ENCODE measurements at places on chromosomes 3 and 15. TPM values are rescaled to one million over a fixed set of nuclear protein-coding genes. Genes with fewer than 3 reads are reported as not detected.

- DNase-seq, result no peak
Measured at GRCh38 chr15:80509800-80510199, 105.6 kb downstream of the ARNT2 start.

DNA sequence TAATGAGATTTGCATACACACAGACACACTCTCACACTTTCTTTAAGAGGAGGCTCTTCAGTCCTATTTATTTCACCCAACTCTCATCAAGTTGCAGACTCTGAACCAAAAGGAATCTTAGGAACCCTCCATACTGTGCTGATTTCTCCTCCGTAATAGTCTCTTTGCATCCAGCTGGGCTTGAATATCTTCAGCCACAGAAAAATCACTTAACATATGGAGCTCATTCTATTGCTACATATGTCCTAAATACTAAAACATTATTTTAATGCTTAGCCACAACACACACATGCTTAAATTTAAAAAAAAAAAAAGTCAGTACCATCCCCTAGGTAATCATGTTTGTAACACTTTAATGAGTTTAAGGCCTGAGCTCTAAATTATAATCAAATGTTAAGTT is 287.5 kb upstream of the CNTN6 start:
- DNase-seq, result no peak

GRCh38 chr3:18215639-18216038 is 209.5 kb downstream of the SATB1 start:
- DNase-seq, result no peak

DNA sequence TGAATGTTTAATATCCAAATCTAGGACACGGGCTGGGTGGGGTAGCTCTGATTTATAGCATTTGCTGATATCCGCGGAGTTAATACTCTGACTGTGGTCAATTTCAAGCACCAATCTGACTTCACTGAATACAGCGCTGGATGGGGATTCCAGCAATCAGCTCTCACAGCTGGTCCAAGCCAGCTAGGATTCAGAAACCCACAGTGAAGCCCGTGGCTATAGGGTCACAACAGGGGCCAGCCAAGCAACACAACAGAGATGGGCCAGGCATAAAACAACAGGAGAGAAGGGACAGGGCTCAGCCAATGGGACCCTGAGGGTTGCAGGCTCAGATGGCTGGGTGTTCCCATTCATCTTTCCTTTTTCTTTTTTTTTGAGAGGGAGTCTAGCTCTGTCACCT is 5.4 kb upstream of the LMAN1L start:
- no peak for DNase-seq

DNA sequence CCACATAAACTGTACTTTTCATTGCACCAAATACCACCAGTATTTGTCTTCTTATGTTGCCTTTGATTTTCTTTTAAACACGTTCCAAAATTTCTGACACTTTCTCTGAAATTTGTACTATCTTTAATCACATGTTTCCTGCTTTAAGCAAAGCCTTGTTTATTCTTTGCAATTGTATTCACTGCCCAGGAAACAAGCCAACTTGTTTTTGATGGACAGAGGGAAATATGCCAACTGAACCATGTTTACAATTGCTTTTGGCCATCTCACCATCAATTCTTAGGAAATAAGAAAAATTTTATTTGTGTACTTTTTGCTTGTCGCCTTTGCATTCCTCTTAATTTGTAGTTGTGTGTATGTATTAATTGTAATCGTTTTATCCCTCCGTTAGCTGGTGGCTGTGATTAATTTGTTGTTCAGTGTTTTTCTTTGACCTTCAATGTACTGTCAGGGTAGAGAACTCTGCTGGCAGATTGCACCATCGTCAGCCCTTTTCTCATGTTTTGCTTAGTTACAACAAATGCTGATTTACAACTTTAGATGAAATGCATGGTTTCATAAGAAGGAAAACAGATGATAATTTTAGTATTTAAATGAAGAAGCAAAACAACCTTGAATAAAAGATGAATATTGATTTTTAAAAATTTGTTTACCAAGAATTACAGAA is 19.4 kb upstream of the FEZF2 start:
- DNase-seq, result no peak

DNA sequence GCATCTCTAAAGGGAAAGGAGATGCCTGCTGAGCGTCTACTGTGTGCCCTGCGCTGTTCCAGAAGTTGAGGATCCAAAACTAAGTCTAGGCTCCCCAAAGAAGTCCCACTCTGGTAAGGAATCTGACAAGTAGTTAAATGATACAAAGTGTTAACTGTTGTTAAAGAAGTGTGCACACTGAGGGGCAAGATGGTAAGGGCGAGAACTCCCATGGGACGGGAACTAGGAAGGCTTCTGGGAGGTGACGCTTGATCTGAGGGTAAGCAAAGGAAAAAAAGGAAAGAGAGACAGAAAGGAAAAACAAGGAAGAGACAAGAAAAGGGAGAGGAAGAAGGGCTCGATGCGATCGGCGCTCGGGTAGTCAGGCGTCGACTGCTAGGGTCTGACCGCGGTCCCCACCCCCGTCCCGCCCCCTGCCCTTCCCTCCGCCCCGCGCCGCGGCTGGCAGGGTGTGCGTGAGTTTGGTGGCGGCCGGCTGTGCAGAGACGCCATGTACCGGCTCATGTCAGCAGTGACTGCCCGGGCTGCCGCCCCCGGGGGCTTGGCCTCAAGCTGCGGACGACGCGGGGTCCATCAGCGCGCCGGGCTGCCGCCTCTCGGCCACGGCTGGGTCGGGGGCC is at the start of gene LACTB:
Gene LACTB, plus strand, starts transcription at position 480 of the 620 bp plus-strand sequence. Its CDS starts 11 bp downstream, at position 491.
- DNase-seq, result peak; percentile 88

DNA sequence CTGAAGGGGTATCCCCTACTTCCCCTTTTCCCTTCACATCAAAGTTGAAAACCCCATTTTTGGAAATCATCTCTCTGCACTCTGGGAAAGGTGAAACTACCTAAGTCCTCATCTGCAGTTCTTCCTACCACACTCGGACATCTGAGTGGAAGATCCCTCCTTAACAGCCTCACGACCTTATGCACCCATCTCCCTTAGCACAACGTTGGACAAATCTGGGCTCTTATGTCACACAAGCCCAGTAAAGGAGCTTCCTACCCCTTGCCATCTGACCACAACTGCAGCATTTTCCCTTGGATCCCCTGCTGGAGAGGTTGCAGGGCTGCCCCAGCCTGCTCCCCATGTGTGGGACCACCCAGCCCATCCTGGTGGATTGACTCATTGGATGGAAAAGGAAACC is 252.1 kb upstream of the ST8SIA2 start:
- no peak for DNase-seq

GRCh38 chr15:86439614-86440013 is 359.9 kb downstream of the AGBL1 start:
- DNase-seq, result no peak

DNA sequence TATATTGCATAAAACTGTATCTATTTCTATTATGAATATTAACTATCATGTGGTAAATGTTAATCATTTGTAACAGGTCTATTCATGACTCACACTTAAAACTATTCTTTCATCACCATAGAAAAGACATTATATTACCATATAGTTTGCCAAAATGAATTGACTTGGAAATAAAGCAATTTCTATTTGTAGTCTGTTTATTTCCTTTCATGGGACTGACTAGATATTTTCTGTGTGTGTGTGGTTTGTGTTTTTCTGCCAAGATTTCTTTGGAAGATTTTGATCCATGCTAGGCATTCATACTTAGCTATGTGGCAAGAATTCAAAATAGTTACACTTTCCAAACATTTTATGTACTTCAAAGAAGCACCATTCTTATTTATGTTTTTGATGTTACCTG is 522.5 kb upstream of the AGTR1 start:
- DNase-seq, result no peak

GRCh38 chr3:105353485-105354161 is 13.1 kb upstream of the ALCAM start:
- DNase-seq, result peak; percentile 24

- no peak for DNase-seq
Measured at GRCh38 chr3:129393271-129393670, 35.2 kb downstream of the EFCAB12 start.

DNA sequence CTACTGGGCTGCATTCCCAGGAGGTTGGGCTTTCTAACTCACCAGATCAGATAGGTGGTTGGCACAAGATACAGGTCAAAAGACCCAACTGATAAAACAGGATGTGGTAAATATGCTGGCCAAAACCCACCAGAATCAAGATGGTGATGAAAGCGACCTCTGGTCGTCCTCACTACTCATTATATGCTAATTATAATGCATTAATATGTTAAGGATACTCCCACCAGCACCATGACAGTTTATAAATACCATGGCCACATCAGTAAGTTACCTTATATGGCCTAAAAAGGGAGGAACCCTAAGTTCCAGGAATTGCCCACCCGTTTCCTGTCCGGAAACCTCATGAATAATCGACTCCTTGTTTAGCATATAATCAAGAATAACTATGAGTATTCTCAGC is 31.6 kb downstream of the CFAP44 start:
- DNase-seq, result no peak

DNA sequence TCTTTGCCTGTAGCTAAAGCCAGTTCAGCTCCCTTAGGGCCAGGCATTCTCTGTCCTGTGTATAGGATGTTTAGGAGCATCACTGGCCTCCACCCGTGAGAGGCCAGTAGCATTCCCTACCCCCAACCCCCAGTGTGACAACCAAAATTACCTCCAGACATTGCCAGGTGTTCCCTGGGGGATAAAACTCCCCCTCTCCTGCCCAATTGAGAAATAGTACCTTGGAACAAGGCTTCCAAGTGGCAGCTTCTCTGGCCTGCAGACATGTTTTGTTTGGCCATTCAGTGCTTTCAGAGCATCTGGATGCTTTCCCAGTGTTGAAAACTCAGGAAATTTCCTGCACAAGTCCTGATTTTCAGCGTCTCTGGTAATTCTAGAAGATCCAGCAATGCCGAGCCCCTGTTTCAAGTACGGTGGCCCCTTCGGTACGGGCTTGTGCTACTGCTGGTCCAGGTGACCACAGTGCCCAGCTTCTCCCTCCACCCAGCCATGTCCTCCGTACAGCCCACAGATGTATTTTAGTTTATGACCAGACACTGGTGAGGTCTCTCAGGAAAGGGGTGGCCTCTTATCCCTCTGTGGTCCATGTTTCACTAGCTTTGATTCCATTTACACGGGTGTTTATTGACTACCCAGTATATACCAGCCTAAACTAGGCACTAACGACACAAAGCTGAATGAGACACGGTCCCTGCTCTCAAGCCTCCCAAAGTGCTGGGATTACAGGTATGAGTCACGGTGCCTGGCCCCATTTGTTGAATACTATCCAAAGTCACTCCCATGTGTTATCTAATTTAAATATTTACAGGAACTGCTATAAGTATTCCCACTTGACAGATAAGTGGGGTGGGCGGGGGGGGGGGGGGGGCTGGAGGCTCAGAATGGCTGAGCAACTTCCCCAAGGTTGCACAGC is 125.4 kb upstream of the RAD18 start:
- peak; percentile 38 for DNase-seq

GRCh38 chr3:20054549-20054987 is 14.3 kb downstream of the KAT2B start:
- peak; percentile 83 for DNase-seq

- no peak for DNase-seq
Measured at GRCh38 chr3:23518441-23518840, 287.3 kb upstream of the UBE2E1 start.

DNA sequence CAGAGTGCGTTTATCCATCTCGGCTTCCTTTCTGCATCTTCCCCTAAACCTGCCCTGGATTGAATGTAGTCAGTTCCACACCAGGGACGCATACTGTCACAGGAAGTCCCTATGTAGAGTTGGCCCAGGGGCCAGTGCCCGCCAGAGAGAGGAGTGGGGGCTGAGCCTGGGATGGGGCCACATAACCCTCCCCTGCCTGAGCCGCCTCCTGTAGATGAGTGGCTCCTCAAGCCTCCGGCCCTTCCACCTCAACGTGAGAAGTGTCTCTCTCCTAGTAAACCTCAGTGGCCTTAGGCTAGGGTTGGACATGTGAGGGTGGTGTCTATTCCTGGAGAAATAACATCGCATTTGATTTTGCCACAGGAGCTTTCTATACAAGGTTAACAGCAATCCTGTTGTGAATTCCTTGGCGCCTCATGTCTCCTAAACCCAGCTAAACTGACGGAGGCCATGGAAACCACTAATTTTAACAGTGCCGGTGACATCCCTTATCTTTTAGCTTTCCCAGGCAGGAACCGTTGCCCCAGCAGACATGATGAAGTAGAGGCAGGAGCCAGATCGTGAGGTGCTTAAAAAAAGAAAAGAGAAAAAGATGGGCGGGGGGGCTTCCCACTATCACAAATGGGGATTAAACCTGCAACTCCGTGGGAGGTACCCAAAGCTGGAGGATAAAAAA is 171.1 kb downstream of the CHDH start:
- no peak for DNase-seq

- no peak for DNase-seq
Measured at GRCh38 chr3:49327485-49327884, 12.4 kb downstream of the USP4 start.

GRCh38 chr15:101242160-101242998 is 9.5 kb downstream of the CHSY1 start:
- DNase-seq, result no peak

- no peak for DNase-seq
Measured at GRCh38 chr15:38129531-38130204, 123.0 kb upstream of the SPRED1 start.

CTXND1 gene
- not detected for total RNA-seq

ADAMTS9 gene
- total RNA-seq, result 63.3 TPM

GOLGA8T gene
- total RNA-seq, result not detected

NR2E3 gene
- 0.83 TPM for total RNA-seq

TUSC7 gene
- not detected for total RNA-seq

KIF15 gene
- 17.0 TPM for total RNA-seq

STAB1 gene
- not detected for total RNA-seq

CDHR4 gene
- total RNA-seq, result not detected

CCDC191 gene
- 5.9 TPM for total RNA-seq

CHRM5 gene
- total RNA-seq, result not detected

Measured in Calu3 (cell line).